ENCODE measurements at places on chromosomes 5 and 9.

DNA sequence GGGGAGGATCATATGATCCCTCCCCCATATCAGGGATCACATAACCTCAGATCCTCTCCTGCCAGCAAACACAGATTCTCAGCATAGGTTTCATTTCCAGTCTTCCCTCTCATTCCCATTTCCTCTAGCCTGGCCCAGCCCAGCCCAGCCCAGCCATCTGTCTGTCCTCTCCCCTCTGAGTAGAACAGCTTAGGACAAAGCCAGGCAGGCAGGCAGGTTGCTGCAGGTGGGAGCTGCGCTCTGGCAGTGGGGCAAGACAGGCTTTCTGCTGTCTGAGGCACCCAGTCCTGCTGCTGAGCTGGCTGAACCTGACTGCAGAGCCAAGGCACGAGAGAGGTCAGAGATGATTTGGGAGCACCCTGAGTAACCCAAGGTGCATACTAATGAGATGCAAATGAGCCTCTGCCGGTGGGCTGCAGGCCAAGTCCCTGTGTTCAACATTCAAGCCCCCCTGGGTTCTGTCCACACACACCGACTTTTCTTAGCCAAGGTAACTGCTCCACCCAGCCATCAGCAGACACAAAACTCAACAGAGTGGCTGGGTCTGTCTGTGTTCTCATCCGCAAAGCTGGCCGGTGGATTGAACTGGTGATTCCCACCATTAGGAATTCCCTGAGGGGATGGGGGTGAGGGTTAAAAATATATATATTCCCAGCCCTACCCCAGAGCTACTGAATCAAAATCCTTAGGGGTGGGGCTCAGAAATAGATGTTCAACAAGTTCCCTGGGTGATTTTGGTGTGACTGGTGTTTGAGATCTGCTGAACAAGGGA lies 9.1 kb downstream of the FAT2 start:
- DNase-seq, result no peak

GRCh38 chr5:1967736-1968135 lies 85.0 kb upstream of the IRX4 start:
- no peak for DNase-seq

- DNase-seq, result no peak
Observed at GRCh38 chr9:107491081-107492053, 1.8 kb upstream of the KLF4 start.

GRCh38 chr5:16805486-16805885 lies 130.6 kb downstream of the MYO10 start:
- DNase-seq, result no peak

GRCh38 chr5:1316588-1317340 lies 21.9 kb upstream of the TERT start:
- no peak for DNase-seq

Data from posterior cingulate gyrus (tissue), 11 donors.